Activated T-cell treated with anti-CD3 and anti-CD28 coated beads for 48 hours (primary cell): ENCODE measurements at places on chromosomes 6 and 20.
A peak's percentile ranks its signal among the peaks of the same experiment; 100 is the strongest.

DNA sequence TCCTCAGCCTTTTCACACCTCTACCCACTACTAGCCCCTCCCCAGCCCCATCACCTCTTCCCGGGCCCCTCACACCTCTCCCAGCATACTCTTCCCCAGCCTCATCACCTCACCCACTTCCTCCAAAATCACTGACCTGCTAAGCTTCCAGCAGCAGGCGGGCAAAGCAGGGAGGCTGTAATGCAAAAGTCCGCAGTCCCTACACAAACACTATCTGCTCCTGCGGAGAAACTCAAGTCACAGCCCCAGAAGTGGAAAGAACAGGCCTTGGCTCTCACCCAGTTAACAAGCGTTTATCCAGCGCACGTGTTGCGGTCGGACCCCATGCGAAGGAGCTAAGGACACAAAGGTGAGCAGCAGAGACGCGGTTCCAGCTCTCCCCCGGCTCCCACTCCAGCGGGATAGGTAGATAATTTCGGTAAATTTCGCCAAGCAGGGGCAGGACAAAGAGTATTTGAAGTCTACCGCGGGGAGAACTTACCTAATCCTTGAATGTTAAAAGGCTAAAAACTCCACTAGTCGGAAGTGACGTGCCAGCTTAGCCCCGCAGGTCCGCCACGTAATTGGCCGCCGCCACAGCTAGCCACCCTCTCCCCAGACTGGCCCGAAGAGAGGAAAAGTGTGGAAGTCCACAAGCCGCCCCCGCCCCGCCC is 728 bp upstream of the TRIM39 start:
- peak; percentile 52 for DNase-seq

GRCh38 chr6:118843685-118844390 is 50.1 kb upstream of the ASF1A start:
- no peak for DNase-seq

GRCh38 chr6:11439017-11439420 is 98.5 kb upstream of the TMEM170B start:
- no peak for DNase-seq

GRCh38 chr6:8352335-8352965 is 82.9 kb downstream of the SLC35B3 start:
- no peak for DNase-seq

DNA sequence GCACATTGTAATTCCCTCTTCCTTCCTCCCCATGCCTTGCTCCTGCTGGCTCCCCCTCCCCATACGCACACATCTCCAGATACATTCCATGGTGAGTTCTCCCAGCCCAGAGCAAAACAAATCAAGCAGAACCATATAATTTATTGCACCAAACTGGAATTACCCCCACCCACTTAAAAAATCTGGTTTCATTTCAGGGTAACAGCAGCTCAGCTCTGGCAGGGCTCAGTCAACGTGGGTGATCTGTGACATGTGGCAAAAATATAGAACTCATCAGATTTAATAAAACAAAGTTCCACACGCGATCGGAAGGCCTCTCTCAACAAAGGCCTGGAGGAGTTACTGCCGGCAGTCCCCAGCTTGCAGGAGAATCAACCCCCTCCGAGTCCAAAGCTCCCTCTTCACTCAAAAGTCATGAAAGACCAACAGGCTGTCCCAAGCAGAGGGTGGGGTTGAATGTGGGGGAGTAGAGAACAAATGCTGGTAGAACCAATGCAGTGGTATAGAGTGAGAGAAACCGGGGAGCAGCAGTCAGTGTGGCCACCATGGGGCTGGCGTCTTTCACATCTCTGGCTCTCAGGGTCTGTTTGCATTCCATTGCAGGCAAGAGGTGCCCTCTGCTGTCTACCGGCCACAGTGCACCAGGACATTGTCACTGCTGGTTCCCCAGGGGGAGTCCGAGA is 323.3 kb upstream of the NT5E start:
- DNase-seq = no peak

GRCh38 chr6:165660857-165661663 is 2.0 kb downstream of the PDE10A start:
- no peak for DNase-seq
